ENCODE measurements at places on chromosomes 2 and 18.

- no peak for DNase-seq
Observed at GRCh38 chr18:28736951-28737350, 560.0 kb upstream of the CDH2 start.

DNA sequence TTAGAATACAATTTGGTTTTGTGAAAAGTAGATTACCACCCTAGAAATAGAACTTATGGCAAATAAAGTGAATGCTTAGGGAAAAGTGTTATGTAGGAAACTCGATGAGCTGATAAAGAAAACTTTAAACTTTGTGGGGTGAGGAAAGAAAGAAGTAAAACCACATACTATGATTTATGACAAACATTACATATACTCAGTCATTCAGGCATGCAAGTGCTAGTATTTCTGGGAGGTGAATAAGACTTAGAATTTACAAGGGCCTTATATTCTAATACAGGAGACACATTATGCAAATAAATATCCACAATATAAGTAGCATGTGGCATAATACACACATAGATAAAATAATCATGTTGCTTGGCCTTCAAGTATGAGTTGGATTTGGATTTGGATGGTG, 618.1 kb downstream of the XIRP2 start:
- DNase-seq, result no peak

DNA sequence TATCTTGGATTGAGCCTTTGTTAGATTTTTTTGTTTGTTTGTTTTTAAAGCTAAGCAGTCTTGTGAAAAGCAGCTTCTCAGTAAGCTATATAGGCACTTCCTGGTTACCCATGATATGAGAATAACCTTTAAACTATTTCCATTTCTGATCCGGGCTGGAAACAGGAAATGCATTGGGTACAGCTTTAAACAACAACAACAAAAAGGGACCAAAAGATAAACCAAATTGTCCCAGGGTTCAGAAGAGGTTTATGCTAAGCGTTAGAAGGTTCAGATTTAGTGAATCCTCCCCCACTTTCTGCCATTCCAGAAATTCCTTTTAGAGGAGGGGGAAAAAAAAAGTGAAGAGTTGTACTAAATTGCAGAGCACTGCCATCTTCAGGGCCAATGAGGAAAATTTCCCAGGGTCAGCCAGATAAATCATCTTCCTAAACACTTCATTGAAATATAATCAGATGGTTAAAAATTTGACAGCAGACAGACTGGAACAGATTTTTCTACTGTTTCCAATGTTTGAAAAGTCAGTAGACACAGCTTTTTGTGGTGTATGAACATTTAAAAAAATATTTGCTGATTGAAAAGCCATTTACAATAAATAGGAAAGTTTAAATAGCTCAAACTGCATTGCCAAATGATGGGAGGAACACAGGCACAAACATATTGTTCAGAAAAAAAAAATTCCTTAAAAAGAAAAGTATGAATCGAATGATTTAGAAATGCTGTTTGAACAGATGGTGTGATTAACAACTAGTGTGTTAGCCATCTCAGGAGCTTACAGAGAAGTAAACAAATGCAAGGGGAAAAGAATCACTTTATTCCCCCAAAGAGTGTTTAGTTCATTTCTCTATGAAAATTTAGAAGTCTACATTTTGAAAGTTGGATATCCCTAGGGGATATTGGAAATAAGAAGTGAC, 189.9 kb upstream of the TANK start:
- no peak for DNase-seq

- DNase-seq, result no peak
Observed at GRCh38 chr2:189681903-189682302, 7.4 kb downstream of the ANKAR start.

GRCh38 chr2:158004126-158004764, 97.4 kb upstream of the UPP2 start:
- DNase-seq, result no peak

GRCh38 chr18:66136039-66136438, 385.2 kb downstream of the CDH7 start:
- no peak for DNase-seq

DNA sequence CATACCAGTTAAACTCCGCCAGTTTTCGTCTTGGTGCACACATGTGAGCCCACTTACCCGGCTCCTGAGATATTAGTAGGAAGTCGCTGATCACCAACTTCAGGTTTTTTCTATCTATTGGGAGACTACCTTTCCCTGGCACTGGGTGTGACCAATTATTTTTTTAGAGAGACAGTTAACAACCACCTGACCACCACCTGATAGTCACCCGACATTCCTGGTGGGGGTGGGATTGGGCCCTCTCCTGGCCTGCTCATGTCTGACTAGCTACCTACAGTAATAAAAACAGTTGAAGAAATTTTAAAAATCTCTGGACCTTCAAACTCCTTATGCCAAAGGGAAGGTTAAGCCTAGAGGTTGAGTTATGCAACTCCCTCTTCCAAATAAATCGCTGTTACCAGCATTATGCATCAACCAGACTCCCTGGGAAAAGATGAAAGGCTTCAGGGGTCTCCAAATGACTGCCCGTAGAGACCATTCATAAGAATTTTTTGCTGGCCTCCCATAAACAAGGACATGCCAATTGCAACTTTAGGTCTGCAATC, 27.8 kb downstream of the CREG2 start:
- no peak for DNase-seq

DNA sequence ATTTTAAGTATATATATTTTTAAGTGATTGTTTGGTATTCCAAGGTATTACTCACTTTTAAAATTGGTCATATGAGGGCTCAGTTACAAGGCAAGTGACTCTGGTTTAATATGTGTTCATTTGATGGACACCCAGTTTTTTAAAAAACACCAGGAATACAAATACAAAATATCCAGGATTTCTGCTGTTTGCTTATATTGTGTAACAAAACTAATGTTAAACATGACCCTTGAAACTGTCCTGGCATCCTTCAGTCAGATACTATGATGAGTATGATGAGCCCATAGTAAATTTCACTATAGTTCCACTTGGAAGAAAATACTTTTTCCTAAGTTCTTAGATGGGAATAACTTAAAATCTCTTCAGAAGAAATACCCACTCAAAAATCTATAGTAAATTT, 11.4 kb upstream of the ONECUT2 start:
- no peak for DNase-seq
